ENCODE measurements at places on chromosomes 7 and 10. TPM values are rescaled to one million over a fixed set of nuclear protein-coding genes. Genes with fewer than 3 reads are reported as not detected.

DNA sequence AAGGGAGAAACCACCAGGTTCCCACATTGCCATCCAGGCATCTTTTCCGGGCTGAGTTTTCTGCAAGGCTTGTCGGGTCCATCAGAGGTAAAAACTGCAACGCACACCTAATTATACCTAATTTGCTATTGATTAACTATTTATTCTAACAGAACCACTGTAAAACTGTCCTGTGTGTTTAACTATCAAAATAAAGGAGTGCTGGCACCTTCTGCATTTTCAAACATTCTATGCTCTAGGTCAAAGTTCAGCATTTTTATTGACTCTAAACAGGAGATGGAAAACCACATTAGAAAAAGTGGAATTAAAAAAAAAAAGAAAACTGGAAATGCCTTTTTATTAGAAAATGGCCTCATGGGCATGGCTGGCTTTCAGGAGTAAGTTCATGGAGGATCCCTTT lies 82.0 kb downstream of the ADARB2 start:
- no peak for DNase-seq

- DNase-seq = no peak
Measured at GRCh38 chr10:78269060-78269459, 235.4 kb downstream of the RPS24 start.

- no peak for DNase-seq
Measured at GRCh38 chr7:128875523-128875948, 12.9 kb downstream of the ATP6V1F start.

DNA sequence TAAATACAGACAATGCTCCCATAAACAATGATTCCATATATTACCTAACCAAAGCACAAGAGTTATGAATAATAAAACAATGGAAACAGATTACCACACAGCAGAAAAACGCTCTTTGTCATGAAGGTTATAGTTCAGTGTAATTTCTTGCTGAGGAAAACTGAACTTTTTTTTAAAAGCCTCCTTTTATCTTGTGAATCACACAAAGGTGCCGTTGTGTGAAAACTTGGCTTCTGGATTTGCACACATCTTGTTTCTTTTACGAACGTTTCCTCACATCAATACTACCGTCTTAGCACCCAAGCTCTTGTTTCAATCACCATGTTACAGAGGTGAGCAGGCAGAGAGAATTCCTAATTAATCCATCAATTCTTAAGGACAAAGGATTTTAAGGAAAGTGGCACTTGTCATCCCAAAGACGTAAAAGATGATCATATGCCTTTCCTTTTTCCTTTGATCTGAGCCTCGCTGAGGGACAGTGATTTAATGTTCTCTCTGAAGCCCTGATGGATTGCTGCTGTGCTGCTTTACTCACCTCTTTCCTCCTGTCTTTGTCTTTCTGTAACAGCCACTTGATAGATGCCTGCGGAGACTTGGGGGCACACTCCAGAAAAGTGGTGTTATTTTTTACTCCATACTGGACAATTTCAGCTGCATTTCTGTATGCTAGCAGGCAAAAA lies 110.1 kb downstream of the CD36 start:
- DNase-seq = no peak

DNA sequence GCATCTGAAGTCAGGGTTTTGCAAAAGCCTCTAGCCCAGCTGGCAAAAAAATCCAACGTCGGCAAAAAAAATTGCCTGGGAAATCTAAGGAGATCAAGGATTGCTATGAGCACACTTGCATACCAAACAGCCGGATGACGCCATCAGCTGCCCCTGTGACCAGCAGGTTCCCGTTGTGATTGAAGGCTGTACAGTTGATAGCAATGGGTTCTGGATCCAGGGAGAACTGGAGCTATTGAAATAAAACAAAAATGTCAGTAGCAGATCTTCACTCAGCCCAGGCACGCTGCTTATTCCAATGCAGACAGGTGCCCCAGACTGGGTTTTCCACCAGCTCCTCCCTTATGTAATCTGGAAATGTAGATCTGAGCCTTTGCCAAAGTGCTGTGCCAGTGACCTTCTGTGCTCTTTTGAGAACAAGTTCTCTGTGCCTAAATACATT lies 18.7 kb upstream of the CYREN start:
- DNase-seq = peak; percentile 54

SORCS1 gene
- 5.9 TPM for total RNA-seq

NODAL gene
- total RNA-seq = not detected

PTN gene
- 48.4 TPM for total RNA-seq

All from vagina (tissue), 2 donors.